ENCODE measurements at places on chromosomes 16 and 17.

DNA sequence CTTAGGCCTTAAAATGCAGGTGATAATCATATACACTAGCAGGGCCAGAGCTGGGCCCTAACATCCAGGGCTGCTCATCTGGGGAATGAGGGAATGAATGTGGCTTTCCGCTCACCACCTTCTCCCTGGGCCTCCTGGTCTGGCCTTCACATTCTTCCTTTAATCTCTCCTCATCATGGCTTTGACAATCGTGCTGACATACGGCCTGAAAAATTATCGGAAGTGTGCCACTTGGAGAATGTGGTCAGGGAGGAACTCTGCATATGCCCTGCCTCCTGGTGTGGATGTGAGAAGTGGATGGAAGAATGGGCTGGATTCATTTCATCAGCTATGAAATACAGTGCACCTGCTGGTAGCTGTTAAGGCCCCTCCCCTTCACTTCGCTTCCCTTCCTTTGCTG is 2.4 kb downstream of the WSCD1 start:
- no peak for DNase-seq

DNA sequence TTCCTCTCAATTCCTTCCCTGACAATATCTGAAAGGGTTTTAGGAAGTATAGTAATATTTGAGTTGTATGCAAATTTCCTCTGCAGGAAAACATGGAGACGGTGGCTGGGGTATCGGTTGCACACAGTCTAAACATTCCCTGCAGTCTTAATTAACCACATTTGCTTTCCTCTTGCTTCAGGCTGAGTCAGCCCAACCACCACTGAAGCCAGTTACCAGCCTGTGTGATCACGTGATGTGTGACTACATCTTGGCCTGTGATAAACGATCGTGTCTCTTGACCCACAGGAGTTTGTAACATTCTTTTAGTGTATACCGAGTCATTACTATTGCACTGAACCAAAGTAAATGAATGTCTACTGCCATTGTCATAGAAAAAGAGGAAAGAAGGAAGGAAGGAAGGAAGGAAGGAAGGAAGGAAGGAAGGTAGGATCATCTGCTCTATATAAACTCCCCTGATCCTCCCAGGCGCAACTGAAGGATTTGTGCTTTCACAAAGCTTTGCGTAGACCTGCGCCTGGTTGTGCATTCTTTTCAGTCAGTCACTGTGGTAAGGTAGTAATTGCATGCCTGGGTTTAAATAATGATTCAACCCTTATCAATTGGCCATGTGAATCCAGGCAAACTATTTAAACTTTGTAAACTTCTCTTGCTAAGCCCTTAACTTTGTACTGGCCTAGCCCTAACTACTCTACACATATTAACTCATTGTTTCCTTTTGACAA is 280.6 kb upstream of the SALL1 start:
- DNase-seq, result no peak

- DNase-seq, result no peak
Observed at GRCh38 chr17:78861229-78861628, 20.6 kb upstream of the USP36 start.

- no peak for DNase-seq
Observed at GRCh38 chr17:41585301-41586056, 1.2 kb downstream of the KRT14 start.

DNA sequence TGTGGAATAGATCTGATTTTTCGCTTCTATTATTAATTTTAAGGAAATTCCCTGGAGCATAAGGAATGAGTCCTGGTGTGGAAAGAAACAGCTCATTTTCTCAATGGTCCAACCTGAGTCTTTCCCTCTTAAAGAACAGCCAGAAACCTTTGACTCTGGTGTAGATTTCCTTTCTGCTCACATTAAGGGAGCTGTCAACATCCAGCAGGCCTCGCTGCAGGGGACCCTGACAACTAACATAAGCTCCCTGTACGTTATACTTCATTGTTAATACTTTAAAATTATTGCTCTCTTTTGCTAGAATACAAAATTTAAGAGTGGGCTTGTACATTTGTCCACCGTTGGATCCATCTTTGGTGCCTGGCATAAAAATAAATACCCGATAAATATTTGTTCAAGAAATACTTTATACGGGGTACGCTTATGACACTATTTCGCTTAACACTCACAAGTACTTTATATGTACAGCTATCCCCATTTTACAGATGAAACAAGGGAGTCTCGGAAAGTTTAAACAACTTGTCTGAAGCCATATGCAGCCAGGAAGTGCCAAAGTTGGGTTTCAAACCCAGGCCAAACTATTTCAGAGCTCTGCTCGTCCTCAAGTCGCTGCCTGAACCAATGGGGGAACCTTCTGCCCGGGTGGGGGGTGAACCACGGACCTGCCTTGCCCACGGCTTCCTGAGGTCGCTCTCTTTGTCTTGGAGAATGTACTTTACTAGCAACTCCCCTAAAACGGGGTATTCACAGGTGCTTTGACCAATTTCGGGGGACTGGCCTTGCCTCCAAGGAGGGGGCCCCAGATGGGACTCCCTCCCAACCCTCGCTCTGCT is 611 bp downstream of the SMARCE1 start:
- no peak for DNase-seq

DNA sequence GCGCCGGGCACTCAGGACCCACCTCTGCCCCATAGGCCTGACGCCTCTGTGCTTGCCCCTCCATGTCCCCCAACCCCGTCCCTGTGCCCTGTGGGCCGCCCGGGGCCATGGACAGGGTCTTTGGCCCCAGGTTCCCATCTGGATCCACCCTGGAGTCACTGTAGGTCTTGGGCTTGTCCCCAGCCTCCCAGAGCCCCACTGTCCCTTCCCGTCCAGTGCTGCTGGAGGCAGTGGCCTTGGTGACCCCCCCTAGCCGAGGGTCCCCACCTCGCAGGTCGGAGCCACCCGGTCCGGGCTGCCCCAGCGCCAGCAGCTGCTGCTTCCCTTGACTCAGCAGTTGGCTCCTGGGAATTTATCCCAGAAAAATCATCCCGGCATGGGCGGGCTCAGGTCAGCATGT is 49.3 kb downstream of the ZFPM1 start:
- DNase-seq, result no peak

DNA sequence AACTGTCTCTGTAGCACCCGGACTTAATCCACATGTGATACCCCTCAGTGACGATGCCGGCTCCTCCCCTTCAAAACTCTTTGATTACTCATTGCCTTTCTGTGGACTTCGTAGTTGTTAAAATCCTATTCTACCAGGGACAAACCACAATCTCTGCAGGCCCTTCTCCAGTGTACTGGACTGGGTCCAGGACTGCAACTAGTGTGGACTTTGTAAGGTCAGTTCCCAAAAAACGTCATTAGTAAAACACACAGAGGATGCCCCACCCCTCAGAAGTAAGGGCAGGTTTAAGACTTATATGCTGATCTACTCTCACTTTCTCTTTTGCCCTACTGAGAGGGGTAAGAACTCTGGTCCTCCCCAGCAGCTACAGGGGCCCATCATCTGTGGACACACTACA is 10.5 kb upstream of the NUDT7 start:
- DNase-seq, result no peak

- no peak for DNase-seq
Observed at GRCh38 chr16:62814891-62815290, 778.7 kb upstream of the CDH8 start.

GRCh38 chr16:7482032-7482431 is 149.4 kb downstream of the RBFOX1 start:
- DNase-seq, result no peak

DNA sequence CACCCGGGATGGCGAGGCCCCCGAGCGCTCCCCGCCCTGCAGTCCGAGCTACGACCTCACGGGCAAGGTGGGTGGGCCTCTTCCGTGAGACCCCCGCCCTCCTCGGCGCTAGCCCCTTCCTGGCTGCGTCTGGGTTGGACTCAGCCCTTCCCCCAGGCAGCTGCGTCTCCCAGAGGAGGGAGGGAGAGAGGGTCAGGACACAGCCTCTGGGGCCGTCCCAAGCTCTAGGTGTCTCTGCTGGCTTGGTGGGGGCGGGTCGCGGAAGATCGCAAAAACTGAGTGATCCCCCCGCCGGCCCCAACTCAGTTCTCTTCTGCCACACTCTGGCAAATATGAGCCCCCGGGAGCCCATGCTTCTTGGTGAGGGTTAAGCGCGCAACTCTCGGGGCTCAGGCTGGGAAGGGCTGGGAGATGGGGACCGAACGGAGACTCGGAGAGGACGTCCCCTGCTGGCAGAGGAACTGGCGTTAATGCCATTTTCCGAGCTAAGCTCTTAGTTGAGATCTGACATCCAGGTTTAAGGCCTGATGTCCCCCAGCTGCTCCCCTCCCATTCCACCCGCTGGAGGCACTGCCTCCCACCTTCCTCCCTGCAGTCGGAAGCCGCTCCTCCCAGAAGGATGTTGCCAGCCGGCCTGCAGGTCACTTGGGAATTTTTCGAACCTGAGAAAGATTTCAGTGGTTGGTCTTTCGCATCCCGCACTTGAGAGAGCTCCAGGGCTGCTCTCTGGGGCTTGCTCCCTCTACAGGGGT is 419 bp downstream of the RAB37 start:
- no peak for DNase-seq

DNA sequence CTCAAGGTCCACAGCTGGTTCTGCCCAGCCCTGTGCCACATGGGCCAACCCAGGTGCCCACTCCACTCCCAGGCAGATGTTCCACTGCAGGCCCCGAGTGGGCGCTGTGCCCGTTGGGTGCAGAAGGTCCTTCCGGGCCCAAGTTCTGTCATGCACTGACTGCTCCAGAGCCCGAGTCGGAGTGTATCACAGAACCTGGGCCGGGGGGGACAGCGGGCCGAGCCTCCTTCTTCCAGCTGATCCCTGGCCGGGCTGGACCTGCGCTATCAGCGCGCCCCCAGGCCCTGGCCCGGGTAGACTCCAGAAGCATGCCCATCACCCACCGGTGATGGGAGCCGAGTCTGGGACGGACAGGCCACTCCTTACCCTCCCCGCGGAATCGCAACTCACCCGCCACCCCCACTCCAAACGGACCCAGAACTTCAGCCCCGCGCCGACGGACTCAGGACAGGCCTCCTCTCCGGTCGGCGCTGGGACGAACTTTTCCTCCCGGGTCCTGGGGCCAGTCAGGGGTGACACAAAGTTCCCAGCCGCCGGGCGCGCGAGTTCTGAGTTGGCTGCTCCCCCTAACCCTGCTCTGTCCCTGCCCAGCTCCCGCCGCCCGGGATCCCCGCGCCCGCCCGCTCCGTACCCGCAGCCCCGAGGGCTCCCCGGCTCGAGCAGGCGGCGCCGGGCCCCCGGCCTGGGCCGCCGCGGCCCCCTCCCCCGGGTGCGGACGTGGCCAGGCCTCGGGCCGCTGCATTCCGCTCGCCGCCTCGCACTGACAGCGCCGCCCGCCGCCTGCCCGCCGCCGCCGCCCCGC is at the start of gene COPZ2:
Gene COPZ2, minus strand, starts transcription at position 762 of the 802 bp plus-strand sequence. Its CDS starts 20 bp downstream, at position 742.
- DNase-seq, result no peak

DNA sequence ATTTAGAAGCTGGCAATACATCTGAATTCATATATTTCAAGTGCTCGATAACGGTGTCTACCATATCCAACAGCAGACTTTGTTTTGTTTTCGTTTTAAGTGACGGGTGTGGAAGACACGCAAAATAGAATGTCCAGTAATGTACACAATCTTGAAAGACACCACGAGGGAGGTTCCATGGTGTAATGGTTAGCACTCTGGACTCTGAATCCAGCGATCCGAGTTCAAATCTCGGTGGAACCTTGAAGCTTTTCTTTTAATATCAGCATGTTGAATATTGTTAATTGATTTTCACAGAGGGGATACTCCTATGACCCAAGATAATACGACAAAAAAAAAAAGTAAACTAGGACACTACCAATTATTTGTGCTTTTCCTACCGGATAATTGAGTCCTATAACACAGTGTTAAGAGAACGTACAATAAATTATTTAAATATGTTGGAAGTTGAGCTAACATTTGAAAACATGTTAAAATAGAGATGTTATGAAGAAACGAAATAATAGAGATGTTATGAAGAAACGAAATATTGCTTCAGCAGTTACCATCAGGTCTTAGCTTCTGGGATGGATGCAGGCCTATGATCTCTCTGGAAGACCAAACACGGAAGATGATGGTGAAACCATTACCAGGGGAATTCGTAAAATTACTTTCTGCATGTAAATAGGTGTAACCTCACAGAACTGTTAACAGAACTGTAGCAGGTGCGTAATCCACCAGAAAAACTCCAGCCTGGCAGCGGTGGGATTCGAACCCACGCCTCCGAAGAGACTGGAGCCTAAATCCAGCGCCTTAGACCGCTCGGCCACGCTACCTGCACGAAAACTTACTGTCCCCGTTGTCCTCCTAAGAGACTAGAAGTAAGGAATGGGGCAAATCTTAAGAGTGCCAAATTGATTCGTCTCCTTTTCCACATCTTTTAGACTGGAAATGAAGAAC is 1.5 kb upstream of the ALOXE3 start:
- peak; percentile 47 for DNase-seq

DNA sequence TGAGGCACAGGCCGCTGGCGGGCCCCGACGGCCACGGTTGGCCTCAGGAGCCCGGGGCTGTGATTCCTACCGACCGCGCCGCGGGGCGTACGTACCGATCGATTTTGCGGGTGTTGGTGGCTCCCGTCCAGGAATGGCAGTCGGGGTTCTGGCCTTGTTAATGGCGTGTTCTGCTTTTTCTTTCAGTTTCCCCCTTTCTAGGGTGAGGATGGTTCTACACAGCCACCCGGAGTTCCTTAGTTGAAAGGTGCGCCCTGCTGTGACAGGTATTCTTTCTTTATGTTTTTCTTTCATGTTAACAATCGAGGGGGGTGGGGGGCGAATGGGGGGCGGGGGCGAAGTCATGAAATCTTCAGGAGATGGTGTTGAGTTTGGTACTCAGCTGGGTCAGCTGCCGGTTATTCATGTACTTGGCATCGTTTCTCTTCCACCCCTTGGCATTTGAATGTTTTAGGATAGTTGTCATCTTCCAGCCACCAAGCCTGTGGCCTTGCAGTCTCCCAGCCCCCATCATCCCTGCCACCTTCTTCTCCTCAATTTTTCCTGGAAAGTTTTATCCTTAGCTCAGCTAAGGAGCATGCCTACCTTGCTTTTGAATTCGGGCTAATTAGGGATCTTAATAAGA is 802 bp downstream of the CYLD start:
- DNase-seq, result no peak

DNA sequence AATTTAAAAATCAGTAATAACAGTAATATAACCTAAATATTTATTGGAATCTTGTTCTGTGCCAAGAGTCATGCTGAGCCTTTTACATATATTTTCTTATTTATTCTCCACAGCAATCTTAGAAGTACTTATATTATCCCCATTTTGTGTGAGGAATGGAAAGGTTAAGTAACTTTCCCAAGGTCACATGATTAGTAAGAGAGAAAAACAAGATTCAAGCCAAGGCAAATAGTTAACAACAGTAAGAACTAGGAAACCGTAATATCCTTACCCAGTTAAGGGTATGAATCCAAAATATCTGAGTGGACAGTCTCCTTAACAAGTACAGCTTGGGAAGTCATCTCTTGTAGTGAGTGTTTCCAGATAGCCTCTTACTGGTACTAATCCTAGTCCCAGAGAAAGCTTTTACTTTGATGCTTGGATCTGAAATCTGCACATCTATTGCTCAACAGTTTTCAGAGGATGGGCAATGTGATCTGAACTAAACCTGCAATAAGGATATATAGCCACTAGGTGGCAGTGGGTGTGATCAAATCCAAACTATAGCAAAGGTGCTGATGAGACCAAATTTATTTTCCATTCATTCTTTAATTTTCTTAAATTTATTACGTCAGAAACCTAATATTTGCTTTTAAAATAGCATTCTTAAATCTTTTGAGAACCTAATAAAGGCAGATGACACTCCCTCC is 23.3 kb downstream of the SHISA6 start:
- DNase-seq, result no peak

GRCh38 chr17:80511222-80512180 is 33.1 kb upstream of the RPTOR start:
- no peak for DNase-seq

Data from SIG-M5 (cell line).